ENCODE measurements at places on chromosomes 1 and 21. TPM values are rescaled to one million over a fixed set of nuclear protein-coding genes. Genes with fewer than 3 reads are reported as not detected.
A peak's percentile ranks its signal among the peaks of the same experiment; 100 is the strongest.

GRCh38 chr1:231512147-231512698, 16.2 kb upstream of the TSNAX start:
- DNase-seq, result peak; percentile 39

DNA sequence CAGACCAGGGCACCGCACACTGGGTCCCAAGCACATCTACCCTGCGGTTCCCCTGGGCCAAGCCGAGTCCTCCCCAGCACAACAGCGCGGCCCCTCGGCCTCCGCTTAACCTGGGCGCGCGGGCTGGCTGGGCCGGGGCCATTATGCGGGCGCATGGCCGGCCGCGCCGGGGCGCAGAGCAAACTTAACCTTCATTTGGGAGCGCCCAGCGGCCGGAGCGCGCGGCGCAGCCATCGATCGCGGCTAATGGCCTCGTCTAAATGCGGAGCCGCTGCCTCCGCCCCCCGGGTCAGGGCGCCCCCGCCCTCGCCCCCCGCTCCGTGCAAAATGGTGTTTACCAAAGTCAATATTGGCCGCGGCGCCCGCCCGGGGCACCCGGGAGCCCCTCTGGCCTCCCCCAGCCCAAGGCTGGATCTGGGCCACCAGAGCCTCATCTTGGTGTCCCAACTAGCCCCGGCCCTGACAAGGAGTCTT, 272.1 kb downstream of the TRABD2B start:
- DNase-seq, result no peak

Gene PLEKHA6
- total RNA-seq, result 21.8 TPM

- DNase-seq, result no peak
Measured at GRCh38 chr1:229879746-229880145, 187.3 kb upstream of the GALNT2 start.

Gene HSPA6
- 0.60 TPM for total RNA-seq

DNA sequence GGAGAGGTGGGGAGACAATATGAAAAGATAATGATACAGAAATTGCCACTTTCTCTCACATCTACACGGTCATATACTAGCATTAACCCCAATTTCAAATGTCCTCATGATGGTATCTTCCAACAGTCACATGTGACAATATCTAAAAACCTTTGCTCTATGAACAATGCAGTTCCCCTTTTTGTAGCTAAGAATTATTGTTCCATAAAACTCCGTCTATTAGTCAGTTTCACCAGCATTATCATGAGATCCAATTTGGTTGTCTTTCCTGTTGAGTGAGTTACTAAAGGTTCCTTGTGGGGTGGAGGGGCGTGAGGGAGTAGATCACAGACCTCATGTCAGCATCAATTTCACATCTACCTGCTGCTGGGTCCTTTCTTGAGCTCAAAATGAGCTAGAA, 1.7 kb downstream of the TIAM1 start:
- DNase-seq, result no peak

GRCh38 chr1:44894591-44894990, 51.5 kb upstream of the PTCH2 start:
- no peak for DNase-seq

Gene KDF1
- total RNA-seq, result 13.5 TPM

GRCh38 chr1:71413441-71414175, 332.8 kb upstream of the ZRANB2 start:
- DNase-seq, result no peak

- peak; percentile 64 for DNase-seq
Measured at GRCh38 chr1:9181176-9181906, 52.4 kb upstream of the GPR157 start.

Gene ZNF683
- not detected for total RNA-seq

DNA sequence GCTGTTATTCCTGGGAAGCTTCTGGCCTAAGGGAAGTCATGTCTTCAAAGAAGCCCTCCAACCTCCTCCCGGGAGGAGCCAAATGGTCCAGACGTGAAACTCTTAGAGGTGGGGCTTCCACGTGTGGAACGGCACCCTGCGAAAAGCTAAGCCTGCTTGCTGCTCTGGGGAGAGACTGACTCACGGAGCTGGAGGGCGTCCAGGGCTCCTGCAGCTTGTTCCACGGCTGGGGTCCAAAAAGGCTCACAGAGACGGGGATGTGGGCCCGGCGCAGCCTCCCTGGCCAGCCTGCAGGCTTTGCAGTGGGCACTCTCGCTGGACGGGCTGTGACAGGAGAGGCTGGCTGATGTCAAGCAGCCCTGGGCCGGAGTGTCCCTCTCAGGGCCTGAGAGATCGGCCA, 105.1 kb downstream of the COLGALT2 start:
- no peak for DNase-seq

Gene RGS4
- total RNA-seq, result 0.23 TPM

DNA sequence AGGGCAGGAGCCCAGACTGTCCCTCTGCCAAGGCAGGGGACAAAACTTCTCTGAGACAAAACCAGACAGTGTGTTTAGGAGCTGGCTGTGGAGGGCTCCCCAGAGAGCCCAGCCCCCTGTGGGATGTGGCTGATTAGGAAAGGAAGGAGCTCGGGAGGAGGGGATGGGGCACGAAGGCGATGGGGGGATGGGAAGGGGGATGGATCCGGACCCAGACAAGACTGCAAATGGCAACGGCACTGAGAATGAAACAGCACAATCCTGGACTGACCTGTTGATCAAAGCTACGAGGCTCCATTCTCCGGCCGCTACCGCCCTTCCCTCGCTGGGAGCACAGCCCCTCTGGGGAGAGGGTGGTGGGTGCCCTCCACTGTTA, 33.1 kb downstream of the FOXO6 start:
- DNase-seq, result no peak

GRCh38 chr1:179808503-179808902, 65.4 kb downstream of the FAM163A start:
- DNase-seq, result no peak
